ENCODE measurements at places on chromosomes 1 and 21. TPM values are rescaled to one million over a fixed set of nuclear protein-coding genes. Genes with fewer than 3 reads are reported as not detected.

SAMD13 gene
- total RNA-seq: 0.29 TPM

CA6 gene
- not detected for total RNA-seq

GFI1 gene
- total RNA-seq: 0.17 TPM

PTTG1IP gene
- 246 TPM for total RNA-seq

LRRC38 gene
- total RNA-seq: not detected

IFFO2 gene
- 3.5 TPM for total RNA-seq

SLC37A1 gene
- total RNA-seq: 6.7 TPM

EXTL1 gene
- total RNA-seq: not detected

XCL2 gene
- not detected for total RNA-seq

SYPL2 gene
- 0.54 TPM for total RNA-seq

HFM1 gene
- total RNA-seq: not detected

PRDM16 gene
- total RNA-seq: 0.97 TPM

MRTO4 gene
- 35.9 TPM for total RNA-seq

KLF17 gene
- total RNA-seq: not detected

PLPPR4 gene
- total RNA-seq: 0.35 TPM

TCP10L gene
- total RNA-seq: not detected

LRRN2 gene
- total RNA-seq: 0.16 TPM

All from H4 (cell line).